NCI-H1417 (cell line): ENCODE measurements at places on chromosomes 11 and 22.
A peak's percentile ranks its signal among the peaks of the same experiment; 100 is the strongest.

GRCh38 chr22:37358917-37359316 lies 68.4 kb downstream of the ELFN2 start:
- DNase-seq: no peak

- DNase-seq: no peak
Measured at GRCh38 chr11:69180226-69180625, 24.5 kb downstream of the SMIM38 start.

DNA sequence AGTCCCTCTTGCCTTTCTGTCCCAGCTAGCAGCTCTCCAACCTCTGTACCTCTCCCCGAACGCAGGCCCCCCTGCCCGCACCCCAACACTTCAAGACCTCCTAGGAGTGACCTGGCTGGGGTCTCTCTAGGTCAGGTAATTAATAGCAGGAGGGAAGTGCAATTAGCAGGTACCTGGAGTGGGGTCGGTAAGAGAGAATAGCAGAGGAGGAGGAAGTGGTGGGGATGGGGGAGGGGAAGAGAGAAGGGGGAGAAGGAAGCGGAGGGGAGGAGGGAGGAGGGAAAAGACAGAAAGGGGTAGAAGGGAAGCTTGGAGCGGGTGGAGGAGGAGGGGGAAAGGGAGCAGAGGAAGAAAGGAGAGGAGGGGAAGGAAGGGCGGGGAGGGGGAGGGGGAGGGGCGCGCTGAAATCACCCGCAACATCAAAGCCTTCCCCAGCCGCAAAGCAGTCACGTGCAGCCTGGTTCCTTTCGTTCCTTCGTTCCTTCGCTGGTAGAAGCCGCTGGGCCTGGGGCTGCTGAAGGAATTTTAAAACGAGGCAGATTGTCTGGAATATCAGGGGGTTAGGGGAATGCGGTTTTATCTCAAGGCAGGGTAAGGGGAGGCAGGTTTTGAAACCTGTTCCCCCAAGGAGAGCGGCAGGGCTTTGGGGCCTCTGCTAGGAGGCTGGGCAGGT lies 29.3 kb upstream of the TCF20 start:
- peak; percentile 19 for DNase-seq

DNA sequence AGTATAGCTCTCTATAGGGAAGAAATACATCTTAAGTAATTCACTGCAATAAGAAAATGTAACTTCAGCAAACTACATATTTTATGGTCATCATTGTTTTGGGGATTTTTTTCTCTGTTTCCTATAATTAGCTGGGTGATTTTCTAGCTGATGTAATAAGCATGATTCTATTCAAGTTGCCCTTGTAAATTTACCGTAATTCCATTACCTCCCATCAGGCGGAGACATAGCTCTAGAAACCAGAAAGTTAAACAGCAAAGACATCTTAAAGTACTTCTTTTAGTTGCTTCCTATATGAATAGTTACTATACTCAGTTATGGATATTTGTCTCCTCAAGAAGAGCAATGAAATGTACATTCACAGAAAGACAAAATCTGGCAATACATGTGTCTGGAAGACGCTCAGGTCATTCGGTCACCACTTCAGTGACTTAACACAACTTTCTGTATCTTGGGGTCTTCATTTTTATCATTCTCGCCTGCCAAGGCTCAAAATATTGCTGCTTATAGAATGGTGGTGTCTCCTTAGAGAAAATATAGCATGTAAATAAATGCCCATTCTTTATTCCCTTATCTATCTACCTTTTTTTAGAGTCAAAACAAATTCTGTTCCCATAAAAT lies 239.9 kb upstream of the ZC3H12C start:
- DNase-seq: peak; percentile 21

DNA sequence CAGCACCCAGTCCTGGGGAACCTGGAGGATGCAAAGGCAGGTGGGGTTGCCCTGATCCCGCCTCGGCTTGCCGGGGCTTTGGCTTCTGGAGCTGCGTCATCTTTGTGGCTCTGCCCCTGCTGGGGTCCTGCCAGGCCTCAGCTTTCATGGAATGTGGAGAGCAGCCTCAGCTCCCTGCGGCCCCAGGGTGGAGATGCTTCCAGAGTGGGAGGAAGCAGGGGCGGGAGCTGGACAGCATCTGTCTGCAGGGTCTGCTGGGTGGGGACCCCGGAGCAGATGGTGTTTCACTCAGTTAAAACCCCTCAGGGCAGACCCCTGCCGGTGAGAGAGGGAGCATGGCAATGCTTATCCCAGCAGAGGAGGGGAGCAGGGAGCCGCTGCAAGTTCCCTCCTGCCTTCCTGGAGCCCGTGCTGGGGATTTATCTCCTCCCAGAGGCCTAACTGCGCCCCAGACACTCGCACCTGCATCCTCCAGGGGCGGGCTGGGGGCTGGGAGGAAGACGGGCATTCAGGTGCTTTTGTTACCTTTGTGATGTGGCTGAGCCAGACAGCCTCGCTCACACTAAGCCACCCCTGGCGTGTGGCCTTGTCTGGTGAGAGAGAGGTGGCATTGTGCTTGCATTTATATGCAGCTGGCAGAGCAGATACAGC lies 15.7 kb downstream of the GRIK4 start:
- peak; percentile 67 for DNase-seq

GRCh38 chr11:112219476-112220232 lies 6.6 kb upstream of the PTS start:
- DNase-seq: peak; percentile 57

- DNase-seq: no peak
Measured at GRCh38 chr11:34658071-34659015, 37.5 kb downstream of the EHF start.

GRCh38 chr11:84501750-84502149 lies 1125.4 kb downstream of the DLG2 start:
- no peak for DNase-seq

DNA sequence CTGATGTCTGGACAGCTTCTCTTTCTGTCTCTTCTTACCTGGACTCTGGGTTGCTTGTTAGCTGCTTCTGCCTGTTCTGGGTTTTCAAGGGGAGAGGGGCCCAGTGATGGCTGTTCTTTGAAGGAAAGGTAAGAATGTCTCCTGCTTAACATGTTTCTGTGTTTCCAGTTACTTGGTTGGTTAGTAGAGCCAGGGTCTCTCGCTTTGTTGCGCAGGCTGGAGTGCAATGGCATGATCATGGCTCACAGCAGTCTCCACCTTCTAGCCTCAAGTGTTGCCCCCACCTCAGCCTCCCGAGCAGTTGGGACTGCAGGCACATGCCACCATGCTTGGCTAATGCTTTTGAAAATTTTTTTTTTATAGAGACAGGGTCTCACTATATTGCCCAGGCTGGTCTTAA lies 126.6 kb downstream of the BCR start:
- no peak for DNase-seq

DNA sequence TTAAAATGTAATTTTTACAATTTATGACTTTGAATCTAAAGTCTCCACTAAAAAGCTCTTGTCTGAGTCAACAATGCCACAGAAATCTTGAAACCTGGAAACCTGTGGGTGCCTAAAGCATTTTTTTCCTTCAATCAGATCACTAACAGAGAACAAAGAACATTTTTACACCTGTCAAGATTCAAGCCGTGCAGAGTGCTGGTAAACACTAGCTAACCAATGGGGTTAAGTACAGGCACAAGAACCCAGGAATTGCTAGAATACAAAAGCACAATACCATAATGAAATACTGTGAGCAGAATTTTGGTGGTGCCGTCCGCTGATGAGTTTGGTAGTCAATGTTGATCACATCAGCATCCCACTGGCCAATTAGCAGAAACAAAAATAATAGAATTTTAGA lies 380.3 kb upstream of the PITPNB start:
- peak; percentile 55 for DNase-seq

GRCh38 chr11:17807034-17807433 lies 72.5 kb downstream of the KCNC1 start:
- no peak for DNase-seq

DNA sequence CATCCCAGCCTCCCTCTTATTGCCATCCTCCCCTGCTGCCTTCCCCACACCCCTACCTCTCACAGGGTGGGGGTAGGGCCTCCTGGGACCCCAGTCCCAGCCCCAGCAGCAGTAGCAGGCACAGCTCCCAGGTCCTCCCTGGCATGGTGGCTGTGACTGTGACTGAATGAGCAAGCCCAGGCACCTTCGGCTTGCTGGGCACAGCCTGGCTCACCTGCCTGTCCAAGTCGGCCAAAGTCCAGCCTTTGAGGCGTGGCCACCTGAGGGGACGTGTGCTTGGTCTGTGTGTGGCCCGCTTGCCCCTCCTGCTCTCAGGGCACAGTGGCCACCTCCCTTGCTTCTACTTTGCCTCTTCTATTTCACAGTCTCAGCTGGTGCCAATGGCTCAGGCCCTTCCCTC lies at the start of gene TREH:
Gene TREH (minus strand): TSS at position 168 of the 400 bp plus-strand sequence. CDS start 23 bp downstream, at position 145.
- DNase-seq: no peak

DNA sequence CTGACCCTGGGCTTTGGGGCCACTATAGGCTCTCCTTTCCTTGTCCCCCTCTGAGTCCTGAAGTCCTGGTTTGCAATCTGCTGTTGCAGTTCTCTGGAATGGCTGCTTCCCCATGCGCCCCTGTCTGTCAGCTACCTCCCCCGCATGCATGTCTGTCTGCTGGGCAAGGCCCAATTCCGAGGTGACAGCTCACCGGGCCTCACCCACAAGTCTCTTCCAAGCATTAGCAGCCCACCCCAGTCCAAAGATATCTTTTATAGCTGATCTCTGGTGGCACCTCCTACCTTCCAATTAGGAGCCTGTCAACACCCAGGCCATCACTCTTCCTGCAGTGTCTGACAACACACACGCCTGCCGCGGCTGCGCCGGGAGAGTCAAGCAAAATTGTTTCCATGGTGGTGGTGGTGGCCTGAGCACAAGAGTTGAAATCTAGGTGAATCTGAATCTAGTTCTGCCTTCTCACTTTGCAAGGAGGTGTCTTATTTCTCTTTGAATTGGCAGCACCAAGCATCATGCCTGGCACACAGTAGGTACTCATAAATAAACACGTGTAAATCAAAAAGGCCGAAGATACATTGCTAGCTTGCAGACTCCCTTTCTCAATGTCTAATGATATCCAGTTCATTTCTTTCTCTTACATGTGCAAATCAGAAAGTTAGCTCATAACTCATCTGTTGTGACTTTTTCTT lies 1.2 kb upstream of the LMO2 start:
- peak; percentile 3 for DNase-seq

GRCh38 chr11:87063982-87064381 lies 26.2 kb downstream of the TMEM135 start:
- no peak for DNase-seq

- peak; percentile 63 for DNase-seq
Measured at GRCh38 chr11:111086058-111086457, 159.5 kb upstream of the POU2AF2 start.

DNA sequence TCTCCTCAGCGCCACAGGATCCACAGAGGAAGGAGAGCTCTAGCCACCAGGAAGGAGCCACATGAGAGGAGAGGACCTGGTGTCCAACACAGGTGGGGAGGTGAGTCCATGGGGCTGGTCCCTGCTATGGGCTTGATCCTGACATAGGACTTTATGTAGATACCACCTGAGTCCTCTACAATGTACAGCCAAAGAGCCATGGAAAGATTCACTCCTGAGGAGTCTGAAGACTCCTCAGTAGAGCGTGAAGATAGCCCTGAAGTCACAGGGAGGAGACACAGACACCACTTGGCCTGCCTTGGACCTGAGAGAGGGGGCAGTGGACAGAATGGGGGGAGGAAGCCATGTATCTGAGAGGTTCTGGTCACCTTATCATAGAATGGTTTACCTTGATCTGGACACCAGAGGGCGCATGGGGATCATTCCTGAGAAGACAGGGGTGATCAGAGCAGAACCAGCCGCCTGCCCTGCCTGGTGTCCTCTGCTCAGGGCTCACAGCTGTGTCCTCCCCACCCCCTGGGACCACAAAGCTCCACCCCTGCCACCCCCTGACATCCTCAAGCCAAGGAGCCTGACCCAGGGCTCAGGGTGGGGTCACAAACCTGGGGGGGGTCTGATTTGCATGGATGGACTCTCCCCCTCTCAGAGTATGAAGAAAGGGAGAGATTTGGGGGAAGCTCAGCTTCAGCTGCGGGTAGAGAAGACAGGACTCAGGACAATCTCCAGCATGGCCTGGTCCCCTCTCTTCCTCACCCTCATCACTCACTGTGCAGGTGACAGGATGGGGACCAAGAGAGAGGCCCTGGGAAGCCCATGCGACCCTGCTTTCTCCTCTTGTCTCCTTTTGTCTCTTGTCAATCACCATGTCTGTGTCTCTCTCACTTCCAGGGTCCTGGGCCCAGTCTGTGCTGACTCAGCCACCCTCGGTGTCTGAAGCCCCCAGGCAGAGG lies 77.0 kb downstream of the ZNF280B start:
- DNase-seq: peak; percentile 40

DNA sequence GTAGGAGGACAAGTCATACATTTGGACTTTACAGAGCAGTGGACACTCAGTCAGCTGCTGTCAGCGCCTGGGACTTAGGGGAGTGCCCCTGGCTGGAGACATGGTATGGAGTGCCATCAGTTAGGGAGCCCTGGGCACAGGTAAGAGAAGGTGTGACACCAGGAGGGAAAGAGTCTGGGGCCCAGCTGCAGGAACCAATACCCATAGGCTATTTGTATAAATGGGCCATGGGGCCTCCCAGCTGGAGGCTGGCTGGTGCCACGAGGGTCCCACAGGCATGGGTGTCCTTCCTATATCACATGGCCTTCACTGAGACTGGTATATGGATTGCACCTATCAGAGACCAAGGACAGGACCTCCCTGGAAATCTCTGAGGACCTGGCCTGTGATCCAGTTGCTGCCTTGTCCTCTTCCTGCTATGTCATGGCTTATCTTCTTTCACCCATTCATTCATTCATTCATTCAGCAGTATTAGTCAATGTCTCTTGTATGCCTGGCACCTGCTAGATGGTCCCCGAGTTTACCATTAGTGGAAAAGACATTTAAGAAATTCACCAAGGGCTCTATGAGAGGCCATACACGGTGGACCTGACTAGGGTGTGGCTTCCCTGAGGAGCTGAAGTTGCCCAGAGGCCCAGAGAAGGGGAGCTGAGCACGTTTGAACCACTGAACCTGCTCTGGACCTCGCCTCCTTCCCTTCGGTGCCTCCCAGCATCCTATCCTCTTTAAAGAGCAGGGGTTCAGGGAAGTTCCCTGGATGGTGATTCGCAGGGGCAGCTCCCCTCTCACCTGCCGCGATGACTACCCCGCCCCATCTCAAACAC lies 850 bp upstream of the MIF start:
- no peak for DNase-seq

DNA sequence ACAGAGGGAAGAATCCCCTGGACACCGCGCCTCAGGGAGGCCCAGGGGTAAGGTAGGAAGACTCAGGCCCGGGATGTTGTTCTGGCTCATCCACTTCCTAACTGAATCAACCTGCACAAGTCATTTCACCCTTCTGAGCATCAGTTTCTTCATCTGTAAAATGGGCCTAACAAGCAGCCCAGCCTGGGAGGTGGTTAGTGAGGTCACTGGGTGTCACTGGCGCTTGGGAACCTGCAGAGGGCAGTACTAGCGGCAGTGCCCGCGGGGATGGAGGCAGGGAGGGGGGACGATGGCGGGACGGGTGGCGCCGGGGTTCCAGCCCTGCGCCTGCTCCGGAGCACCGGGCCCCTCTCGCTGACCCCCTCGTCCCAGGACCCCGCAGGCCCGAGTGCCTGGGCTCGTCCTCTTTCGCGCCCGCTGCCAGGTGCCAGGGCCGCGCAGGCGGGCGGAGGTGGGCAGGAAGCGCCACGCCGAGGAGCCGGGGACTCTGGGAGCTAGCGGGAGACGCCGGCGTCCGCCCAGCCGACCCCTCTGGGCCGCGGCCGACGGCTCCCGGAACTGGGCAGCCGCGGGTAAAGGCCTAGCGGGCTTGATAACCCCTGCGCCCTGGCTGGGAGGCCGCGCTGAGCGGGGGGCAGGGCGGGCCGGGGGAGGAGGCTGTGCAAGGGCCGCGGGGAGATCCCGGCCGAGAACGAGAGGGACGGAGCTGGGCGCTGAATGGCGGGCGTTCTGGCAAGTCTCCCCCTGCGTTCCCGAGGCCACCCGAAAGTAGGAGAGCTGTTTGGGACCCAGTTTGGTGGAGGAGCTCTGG lies at the start of gene NLRX1:
Gene NLRX1 (plus strand): TSS at position 255 of the 811 bp plus-strand sequence. CDS start 2,679 bp downstream, outside the sequence.
- peak; percentile 92 for DNase-seq

- DNase-seq: no peak
Measured at GRCh38 chr11:62295504-62295903, 3.4 kb downstream of the SCGB1D4 start.
